ENCODE measurements at places on chromosomes 2 and 18. TPM values are rescaled to one million over a fixed set of nuclear protein-coding genes. Genes with fewer than 3 reads are reported as not detected.
A peak's percentile ranks its signal among the peaks of the same experiment; 100 is the strongest.

- DNase-seq: peak; percentile 72
Observed at GRCh38 chr2:102080451-102081242, 61.9 kb upstream of the IL1R1 start.

AMER3 gene
- polyA plus RNA-seq: not detected

- no peak for DNase-seq
Observed at GRCh38 chr2:173258701-173259100, 96.0 kb upstream of the CDCA7 start.

GRHL1 gene
- polyA plus RNA-seq: 1.8 TPM

HOXD10 gene
- not detected for polyA plus RNA-seq

GRCh38 chr18:26159353-26159752 lies 25.7 kb downstream of the PSMA8 start:
- DNase-seq: no peak

- DNase-seq: peak; percentile 27
Observed at GRCh38 chr2:181892799-181893435, 1.4 kb downstream of the ITPRID2 start.

EFEMP1 gene
- 232 TPM for polyA plus RNA-seq

- DNase-seq: no peak
Observed at GRCh38 chr2:95320986-95321767, 24.0 kb downstream of the KCNIP3 start.

DHRS9 gene
- 0.36 TPM for polyA plus RNA-seq

DNA sequence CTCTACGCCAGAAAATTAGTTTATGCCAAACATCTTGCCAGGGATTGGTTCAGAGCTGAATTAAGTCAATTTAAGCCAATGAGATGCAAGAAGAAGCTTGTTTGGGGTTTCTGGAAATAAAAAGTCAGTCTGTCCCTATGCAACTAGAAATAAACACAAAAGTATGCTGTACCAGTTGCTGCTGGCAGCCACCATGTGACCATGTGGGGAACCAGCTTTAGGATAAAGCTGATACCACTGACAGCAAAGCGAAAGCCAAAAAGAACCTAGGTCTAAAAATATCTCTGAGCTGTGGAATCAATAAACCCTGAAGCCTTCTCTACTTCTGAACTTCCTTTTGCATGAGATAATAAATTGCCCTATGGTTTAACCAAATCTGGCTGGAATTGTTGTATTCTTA lies 181.8 kb upstream of the PARD3B start:
- DNase-seq: no peak

CACNB4 gene
- polyA plus RNA-seq: not detected

- no peak for DNase-seq
Observed at GRCh38 chr2:33022395-33022985, 75.7 kb downstream of the LTBP1 start.

DNA sequence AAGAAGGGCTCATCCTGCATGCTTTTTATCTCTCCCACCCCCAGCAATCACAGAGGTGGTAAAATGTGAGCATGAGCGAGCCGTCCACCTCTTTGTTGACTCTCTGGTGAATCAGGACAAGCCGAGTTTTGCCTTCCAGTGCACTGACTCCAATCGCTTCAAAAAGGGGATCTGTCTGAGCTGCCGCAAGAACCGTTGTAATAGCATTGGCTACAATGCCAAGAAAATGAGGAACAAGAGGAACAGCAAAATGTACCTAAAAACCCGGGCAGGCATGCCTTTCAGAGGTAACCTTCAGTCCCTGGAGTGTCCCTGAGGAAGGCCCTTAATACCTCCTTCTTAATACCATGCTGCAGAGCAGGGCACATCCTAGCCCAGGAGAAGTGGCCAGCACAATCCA lies 19.5 kb downstream of the LIPG start:
- DNase-seq: no peak

TFPI gene
- 0.50 TPM for polyA plus RNA-seq

DQX1 gene
- 3.4 TPM for polyA plus RNA-seq

All from mammary epithelial cell (primary cell).